ENCODE measurements at places on chromosomes 16 and 17.
A peak's percentile ranks its signal among the peaks of the same experiment; 100 is the strongest.

- DNase-seq, result peak; percentile 38
Observed at GRCh38 chr17:32443827-32444300, 446 bp upstream of the PSMD11 start.

DNA sequence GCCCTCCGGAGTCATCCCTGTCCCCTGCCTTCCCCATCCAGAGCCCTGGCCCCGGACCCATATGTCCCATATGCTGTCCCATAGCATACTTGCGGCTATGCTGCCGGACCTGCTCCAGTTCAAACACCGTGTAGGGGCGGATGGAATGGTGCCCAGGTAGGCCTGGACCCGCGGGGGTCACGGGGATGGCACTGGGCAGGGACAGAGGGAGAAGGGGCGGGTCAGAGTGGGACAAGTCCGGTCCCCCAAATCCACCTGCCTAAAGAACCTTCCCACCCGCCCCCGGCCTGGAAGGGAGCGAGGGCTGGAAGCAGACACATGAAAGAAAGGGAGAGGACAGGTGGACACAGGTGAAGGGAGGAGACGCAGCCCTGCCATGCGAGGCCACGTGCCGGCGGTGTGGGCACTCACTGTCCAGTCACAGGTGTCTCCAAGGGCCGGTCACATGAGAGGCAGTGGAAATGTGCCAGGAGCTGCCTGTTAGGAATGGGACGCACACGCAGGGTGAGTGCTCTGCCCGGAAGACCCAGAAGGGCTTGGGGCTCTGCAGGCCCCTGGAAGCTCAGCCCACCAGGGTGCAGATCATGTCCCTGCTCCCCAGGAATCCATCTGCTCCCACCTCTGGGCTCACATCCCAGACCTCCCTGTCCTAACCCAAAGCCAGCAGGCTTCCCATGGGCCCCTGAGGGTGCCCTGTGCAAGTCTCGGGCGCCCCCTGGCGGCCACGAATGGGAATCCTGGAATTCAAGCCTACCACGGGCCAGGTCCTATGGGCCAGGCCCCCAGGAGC, 14.0 kb downstream of the UBALD2 start:
- peak; percentile 79 for DNase-seq

DNA sequence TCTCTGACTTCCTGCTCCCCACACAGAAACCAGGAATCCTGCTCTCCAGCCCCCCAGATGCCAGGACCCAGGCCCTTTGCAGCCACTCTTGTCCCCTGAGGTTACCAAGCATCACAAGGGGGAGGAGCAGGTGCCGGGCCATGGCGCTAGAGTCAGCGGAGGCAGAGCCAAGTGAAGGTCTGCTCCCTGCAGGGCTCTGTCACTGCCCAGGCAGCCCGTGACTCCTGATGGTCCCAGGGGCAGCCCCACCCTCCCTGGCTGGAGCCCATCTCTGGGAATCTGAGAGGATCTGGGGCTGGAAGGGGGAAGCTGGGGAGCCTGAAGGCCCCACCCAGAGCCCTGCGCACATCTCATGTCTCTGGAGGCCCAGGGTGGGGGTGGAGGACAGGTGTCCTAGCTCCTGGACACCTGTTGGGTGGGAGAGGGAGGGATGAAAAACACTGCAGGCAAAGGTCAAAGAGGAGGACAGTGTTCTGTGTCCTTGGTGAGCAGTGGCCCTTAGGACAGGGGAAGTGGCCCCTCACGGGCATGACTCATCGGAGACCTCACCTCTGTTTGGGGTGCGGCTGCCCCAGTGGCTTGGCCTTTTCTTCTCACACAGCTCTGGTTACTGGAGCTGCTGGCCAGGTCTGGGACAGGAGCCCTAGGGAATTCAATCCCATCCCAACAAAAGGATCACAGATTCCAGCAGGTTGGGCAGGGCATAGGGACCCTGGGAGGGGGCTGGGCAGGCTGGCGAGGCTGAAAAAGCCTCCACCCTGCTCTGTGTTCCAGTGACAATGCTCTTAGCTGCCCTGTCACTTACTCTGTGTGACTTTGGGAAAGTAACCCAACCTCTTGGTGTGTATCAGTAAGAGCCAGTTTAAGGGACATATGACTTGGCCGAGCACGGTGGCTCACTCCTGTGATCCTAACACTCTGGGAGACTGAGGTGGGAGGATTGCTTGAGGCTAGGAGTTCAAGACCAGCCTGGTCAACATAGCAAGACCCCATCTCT, at the start of gene PRSS36:
TSS of gene PRSS36 (minus strand) at position 173 of the 997 bp plus-strand sequence. CDS start at position 142, 31 bp downstream.
- DNase-seq, result peak; percentile 24

GRCh38 chr17:81285179-81285878, 9.8 kb downstream of the SLC38A10 start:
- DNase-seq, result no peak

DNA sequence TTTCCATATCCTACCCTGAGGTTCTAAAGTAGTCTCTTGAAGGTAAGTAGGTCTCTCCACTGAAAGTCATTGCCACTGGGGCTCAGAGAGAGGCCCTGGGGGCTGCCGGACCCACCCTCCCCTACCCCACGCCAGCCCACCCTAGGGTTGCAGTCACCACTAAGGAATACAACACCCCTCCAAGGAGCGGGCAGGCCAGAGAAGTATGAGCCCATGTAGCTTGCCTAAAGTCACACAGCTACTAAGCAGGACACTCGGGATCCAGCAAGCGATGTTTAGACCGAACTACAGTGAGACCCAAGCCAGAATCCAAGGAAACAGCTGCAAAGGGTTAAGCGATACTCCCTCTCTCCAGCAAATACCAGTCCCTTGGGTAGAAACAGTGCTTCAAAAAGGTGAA, 27.0 kb downstream of the C16orf78 start:
- DNase-seq, result no peak

DNA sequence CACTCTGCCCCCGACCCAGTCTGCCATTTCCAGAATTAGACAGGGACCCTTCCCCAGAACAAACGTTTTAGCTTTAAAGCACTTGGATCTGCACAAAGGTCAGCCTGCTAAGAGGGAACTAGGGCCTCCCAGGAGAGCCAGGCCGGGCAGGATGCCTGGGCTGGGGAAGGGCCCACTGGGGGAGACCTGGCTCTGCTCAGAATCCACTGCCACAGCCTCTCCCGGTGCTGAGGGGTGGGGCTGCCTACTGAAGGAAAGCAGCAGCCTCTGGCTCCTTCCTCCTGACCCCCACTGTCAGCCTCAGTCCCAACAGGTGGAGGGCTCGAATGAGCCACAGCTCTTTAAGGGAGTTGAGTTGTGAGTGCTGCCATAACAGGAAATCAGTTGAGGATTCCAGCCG, 1.7 kb downstream of the YBX2 start:
- DNase-seq, result peak; percentile 53

DNA sequence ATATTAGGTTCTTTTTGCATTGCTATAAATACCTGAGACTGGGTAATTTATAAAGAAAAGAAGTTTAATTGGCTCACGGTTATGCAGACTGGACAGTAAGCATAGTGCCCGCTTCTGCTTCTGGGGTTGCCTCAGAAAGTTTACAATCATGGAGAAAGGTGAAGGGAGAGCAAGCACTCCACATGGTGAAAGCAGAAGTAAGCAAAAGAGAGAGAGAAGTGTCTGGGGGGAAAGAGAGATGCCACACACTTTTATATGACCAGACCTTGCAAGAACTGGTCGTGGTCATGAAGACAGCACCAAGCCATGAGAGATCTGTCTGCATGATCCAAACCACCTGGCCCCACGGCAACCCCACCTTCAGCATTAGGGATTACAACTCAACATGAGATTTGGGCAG, 45.4 kb downstream of the KCNJ16 start:
- DNase-seq, result no peak

DNA sequence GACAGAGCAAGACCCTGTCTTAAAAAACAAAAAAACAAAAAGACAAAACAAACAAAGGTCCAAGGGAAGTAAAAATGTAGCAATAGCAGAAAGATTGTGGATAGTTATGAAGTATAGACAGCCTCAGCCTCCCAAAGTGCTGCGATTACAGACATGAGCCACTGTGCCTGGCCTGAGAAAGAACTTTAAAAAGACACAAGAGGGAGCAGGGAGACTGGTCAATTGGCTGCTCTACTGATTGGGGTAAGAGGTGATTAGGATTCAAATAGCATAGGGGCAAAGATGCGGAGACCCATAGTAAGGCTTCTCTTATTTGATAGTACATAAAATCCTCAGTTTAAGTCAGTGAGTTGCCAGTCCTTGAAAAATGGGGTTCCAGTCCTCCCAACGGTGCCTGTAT, 518.2 kb upstream of the GOT2 start:
- DNase-seq, result no peak

DNA sequence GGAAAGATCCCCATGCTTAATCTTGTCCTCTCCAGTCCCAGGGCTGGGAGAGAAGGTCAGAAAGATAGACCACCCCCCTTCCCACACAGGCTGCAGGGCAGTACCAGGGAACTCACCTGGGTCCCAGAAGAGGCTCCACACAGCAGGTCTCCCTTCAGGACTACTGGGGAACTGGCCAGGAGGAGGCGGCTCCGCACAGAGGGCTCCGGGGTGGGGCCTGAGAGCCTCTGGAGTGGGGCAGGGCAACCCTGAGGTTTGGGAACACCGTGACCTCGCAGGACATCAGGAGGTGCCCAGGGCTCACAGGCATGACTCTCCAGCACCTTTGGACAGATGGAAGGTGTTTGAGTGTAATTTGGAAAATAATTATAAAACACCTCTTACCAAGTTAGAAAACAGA, 11.0 kb downstream of the ABCA3 start:
- DNase-seq, result no peak

- no peak for DNase-seq
Observed at GRCh38 chr17:80765241-80765961, 220.8 kb downstream of the RPTOR start.

- no peak for DNase-seq
Observed at GRCh38 chr17:17515934-17516930, 20.0 kb upstream of the RASD1 start.

DNA sequence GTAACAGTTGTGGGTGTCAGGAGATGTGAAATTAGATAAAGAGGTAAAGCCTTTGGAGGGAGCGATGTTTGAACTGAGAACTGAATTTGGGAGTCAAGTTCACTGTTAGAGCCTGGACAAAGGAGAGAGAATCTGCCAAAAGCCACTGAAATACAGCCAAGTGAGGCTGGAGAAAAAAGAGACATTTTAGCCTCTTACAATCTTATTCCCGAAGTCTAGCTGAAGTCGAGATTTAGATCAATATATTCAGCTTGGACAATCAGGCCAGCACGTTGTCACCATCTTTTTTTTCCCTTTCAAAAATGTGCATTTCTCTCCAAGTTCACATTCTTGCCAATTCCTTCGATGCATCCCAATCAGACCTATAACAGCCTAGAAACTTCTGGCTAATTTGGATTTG, 312.2 kb downstream of the RBFOX1 start:
- no peak for DNase-seq

DNA sequence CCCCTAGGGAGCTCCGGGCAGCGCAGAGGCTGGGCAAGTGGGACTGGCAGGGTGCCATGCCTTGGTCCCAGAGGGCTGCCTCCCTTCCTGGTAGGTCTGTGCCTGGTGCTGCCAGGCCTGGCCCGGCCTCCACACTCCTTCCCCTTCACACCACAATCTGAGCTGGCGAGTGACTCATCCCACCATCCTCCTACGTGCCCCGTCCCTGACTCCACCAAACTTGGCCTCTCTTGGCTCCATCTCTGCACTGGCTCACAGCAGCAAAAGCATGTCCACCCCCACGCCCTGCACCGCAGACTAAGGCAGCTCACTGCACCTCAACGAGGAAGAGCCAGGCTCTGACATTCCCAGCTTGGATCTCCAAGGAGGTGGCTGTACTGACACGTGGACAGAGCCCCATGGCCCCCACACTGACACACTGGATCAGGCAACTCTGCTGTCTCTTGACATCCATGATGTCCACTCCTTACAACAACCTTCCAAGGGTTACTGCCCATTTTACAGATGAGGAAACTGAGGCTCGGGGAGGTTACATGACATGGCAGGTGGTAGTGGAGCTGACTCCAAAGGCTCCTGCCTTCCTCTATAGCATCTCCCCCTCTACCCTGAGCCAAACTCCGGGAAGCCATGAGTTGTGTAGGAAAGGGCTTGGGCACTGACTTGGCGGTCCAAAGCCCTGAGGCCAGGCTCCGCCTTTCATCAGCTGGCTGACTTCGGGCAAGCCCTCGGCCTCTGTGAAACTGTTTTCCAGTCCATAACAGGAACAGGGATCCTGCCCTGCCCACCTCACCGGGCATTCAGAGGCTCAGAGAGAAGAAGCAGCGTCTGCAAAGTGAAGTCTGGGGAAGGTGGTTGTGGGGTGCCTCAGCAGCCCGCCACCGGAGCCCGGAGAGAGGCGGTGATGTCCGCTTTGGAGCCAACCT, 20.1 kb upstream of the KRT19 start:
- no peak for DNase-seq

- peak; percentile 79 for DNase-seq
Observed at GRCh38 chr16:89668790-89669158, 11.1 kb downstream of the SPATA33 start.

- no peak for DNase-seq
Observed at GRCh38 chr17:72056727-72057290, 64.0 kb upstream of the SOX9 start.

DNA sequence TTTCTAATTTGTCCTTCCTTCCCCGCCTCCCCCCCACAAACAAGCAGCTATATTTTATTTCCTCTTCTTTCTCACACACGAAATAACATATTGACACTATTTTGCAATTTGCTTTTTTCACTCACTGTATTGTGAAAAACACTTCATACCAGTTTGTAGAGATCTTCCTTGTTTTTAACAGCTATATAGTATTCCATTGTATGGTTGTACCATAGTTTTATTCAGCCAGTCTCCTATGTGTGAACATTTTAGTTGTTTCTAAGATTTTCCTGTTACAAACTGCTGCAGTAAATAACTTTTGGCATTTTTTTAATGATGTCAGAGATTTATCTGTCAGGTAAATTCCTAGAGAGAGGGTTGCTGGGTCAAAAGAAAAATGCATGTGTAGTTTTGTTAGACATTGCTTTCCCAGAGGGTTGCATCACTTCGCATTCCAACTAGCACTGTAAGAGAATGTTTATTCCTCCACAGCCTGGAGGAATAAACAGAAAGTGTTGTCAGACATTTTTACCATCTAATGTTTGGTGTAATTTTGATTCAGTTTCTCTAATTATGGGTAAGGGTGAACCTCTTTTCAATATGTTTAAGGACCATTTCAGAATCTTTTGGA, 101.2 kb downstream of the MRTFB start:
- no peak for DNase-seq

GRCh38 chr17:63442549-63443035, 3.5 kb downstream of the CYB561 start:
- no peak for DNase-seq

Measured in small intestine (tissue), 16 donors.